ENCODE measurements at places on chromosomes 5 and 9. TPM values are rescaled to one million over a fixed set of nuclear protein-coding genes. Genes with fewer than 3 reads are reported as not detected.

Gene PCDHA4
- 8.0 TPM for total RNA-seq

- DNase-seq, result no peak
Observed at GRCh38 chr5:156477196-156477595, 150.2 kb downstream of the SGCD start.

- no peak for DNase-seq
Observed at GRCh38 chr5:88664645-88665044, 218.3 kb downstream of the MEF2C start.

Gene ZNF879
- total RNA-seq, result 5.1 TPM

- DNase-seq, result no peak
Observed at GRCh38 chr9:130583271-130583670, 3.9 kb downstream of the FUBP3 start.

DNA sequence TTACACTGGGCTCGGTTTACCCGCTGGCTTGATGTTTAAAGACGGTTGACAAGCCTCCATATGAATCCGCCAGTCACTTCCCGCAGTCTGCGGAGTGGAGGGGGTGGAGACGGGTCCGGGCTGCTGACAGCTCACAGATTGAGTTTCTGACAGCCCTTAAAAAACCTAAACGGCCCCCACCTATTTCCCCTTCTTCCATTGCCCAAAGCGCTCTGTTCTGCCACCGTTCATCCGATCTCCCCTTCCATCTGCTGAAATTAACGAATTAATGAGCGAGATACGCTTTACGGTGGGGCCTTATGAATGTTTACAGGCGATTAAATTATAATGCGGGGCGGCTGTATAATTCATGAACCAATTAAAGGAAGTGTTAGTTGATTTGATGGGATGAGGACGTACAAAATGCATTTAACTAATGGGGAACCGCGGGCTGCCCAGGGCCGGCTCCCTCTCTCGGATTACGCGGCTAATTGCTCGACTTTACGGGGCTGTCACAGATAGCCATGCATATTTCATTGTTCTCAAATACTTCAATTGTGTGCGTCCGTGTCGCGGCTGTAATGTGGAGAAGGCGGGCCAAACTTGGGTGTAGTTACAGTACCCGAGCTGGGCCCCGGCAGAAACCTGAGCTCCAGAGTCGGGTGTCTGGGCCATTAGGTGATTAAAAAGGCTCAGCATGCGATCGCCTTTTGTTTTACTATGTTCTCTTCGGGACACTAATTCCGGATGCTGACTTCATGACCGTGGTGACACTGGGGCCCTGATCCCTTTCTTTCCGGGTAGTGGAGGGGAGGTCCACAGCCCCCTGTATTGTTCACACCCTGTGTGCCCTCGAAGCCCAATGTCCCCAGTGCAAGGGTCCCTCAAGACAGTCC, 74.9 kb downstream of the GTF3C4 start:
- DNase-seq, result no peak

Gene LHX3
- total RNA-seq, result not detected

DNA sequence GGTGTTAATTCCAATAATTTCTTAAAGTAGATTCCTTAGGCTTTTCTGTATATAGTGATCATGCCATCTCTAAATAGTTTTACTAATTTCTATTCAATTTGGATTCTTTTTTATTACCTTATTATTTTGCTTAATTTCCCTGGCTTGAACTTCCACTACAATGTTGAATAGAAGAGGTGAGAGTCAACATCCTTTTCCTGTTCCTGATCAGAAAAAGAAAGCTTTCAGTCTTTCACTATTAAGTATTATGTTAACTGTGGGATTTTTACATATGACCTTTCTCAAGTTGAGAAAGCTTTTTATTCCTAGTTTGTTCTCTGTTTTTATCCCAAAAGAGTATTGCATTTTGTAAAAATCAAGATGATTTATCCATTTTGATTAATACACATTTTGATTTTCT, 574.5 kb upstream of the TLE4 start:
- no peak for DNase-seq

- DNase-seq, result peak; percentile 31
Observed at GRCh38 chr5:119453040-119453373, 710 bp downstream of the HSD17B4 start.

Gene DNM1
- 135 TPM for total RNA-seq

Gene RFX3
- total RNA-seq, result 16.3 TPM

GRCh38 chr9:98306384-98307145, 51.1 kb upstream of the TBC1D2 start:
- DNase-seq, result no peak

DNA sequence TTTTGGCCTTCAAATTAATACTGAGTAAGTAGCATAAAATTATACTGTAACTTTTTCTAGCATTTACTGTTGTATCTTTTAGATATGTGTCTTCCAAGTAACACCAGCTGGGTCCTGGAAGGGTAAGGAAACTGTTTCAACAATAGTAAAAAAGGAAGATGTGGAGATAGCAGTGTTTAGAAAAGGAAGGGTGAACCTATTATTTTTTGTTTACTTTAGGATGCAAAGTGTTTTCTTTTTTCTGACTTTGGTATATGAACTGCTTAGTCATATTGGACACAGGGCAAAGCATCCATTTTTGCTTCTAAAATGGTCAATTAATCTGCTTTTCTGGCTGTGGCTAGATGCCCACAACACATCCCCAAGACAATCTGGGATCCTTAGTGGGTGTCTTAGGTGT, 5.3 kb downstream of the PKD2L2 start:
- no peak for DNase-seq

GRCh38 chr9:79592726-79593493, 21.1 kb downstream of the TLE4 start:
- no peak for DNase-seq

- DNase-seq, result no peak
Observed at GRCh38 chr9:13053504-13053903, 226.0 kb downstream of the MPDZ start.

DNA sequence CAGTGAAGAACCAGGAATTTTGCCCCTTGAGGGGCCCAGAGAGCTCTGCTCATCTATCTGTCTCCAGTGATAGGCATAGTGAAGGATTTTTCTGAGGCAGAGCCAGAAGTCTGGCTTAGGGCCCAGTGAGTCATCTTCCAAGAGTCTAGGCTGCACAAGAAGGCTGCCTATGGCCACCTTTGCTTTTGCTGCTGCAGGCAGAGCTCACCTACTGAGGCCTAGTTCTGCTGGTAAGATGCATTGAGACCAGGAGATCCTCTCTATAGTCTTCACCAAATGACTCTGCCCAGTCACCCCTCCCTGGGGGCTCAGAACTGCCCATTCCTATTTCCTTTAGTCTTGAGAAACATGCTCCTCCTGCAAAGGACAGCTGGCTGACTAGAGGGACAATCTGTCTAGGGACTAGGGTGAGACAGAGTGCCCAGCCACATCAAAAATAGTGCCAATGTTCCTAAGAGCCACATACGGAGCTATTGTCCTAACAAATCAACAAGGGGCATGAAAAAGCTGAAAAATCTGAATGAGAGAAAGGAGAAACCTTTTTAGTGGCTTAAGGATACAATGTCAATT, 40.3 kb upstream of the CDKN2AIPNL start:
- DNase-seq, result peak; percentile 68

DNA sequence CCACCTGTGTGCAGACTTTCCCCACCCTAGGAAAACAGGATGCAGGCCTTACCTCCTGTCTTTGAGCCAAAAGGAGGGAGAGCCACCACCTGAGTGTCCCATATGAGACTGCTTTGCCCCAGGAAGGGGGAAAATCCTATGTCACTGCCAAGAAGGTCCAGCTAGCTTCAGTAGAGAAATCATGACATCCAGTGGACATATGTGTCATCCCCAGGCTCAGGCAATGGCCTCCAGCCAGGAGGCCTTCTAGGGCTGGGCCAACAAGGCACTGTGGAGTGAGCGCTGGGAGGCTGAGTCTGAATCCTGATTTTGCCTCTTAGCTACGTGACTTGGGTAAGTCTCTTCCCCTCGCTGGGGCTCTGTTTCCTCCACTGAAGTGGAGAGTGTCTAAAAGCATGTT, 60.2 kb downstream of the SMIM23 start:
- no peak for DNase-seq

- DNase-seq, result no peak
Observed at GRCh38 chr5:90099099-90099498, 310.5 kb downstream of the CETN3 start.

DNA sequence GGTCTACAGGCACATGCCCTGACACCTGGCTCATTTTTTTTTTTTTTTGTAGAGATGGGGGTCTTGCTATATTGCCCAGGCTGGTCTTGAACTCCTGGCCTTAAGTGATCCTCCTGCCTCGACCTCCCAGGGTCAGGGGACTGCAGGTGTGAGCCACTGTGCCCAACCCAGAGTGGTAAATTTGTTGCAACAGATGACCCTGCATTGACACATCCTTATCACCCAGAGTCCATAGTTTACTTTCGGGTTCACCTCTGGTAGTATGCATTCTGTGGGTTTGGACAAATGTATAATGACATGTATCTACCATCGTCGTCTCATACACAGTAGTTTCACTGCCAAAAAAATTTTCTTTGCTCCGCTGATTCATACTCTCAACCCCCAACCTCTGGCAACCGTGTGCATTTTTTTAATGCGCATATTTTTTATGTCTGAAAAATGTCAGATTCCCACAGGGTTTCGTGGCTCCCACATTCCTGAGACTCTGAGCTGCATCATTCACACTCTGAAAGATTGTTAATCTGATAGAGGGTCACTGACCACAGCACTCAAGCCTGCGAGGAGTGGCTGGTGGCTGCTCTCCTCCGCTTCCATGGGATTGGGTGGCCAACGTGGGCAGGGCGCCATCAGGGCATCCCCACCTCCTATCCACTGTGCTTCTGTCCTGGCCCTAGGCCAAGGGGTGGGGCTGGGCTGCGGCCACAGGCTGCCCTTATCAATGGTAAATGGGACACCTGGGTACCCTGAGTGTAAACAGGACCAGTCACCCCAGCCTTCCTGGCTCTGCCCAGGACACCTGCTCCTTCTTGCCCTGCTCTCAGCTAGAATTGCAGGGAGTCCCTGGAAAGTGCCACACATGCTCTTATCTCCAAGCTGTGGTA, 9.6 kb downstream of the NDST1 start:
- peak; percentile 91 for DNase-seq

DNA sequence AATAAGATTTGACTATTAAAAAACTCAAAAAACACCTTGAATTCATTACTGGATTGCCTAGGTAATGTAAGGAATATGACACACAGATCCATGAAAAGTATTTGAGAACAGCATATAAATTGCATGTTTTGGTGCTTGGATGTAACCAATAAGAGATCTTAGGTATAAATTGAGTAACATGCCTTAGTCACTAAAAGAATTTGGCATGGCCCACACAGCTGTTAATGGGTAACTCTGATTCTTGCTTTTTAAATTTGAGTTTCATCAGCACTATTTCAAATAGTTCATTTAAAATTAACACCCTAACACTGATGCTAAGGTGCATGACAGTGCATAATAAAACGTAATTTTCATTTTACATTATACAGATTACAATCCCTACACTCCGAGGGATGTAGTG, 779.3 kb upstream of the WWC1 start:
- DNase-seq, result no peak

DNA sequence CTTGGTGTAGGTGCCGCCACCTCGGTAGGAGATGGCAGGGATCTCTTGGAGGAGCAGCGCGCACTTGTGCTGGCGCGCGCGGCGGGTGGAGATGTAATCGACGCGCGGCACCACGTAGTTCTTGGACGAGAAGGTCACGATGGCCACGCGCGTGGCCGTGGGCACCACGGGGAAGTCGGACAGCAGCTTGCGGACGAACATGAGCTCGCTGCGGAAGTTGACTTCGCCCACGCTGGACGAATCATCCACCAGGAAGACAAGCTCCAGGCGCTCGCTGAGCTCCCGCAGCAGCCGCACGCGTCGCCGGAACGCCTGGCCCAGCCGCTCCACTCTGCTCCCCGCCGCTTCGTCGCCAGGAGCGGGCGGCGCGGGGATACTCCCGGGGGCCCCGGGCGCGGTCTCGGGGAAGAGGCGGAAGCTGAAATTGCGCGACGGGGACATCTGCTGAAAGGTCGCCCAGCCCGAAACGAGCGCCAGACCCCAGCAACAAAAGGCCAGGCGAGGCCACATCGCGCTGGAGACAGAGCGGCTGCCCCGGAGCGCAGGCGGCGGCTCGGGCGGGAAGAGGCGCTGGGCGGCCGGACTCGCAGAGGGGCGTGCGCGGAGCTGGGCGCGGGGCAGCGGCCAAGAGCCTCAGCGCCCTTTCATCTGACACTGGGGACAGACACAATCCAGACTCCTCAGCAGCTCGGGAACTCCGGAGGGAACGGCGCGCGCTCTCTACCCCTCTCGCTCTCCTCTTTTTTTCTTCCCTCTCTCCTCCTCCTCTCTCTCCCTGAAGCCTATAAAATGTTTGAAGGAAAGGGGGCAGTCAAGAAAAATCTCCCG, at the start of gene SVEP1:
TSS of gene SVEP1 (minus strand) at position 708 of the 828 bp plus-strand sequence. CDS start at position 510, 198 bp downstream.
- DNase-seq, result peak; percentile 48

- DNase-seq, result no peak
Observed at GRCh38 chr5:172453206-172453985, 929 bp downstream of the SH3PXD2B start.

Gene ANKRD20A1
- 3.0 TPM for total RNA-seq

All from mucosa of gallbladder (tissue), 1 donor.